ENCODE measurements at places on chromosomes 6 and 20.

GRCh38 chr6:13916230-13916944, 8.4 kb upstream of the RNF182 start:
- no peak for DNase-seq

DNA sequence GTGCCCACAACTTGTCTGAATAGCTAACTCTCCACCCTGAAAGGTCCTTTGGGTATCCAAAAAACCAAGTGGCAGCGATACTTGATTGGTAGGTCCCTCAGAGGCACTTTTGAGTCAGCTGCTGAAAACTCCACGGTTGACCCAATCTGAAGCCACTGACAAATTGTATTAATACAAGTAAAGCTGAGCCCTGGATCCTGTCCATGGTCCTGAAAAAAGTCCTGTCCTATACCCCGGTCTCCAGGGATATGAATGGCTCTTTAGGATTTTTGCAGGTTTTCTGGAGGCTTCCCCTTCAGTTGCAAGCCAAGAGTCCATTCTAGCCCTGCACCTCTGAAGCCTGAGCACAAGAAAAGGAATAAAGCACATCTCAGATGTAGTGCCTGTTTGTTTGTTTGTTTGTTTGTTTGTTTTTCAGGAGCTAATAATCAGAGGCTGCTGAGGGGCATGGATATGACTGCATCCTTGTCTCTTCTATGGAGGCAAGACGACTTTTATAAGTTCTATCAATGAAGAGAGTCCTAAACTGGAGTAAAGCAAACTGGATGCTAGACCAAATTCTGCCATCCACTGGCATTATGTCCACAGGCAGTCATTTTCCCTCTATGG, 1.7 kb upstream of the SLC12A5 start:
- DNase-seq = no peak

- no peak for DNase-seq
Observed at GRCh38 chr20:35146299-35146919, 727 bp downstream of the EDEM2 start.

DNA sequence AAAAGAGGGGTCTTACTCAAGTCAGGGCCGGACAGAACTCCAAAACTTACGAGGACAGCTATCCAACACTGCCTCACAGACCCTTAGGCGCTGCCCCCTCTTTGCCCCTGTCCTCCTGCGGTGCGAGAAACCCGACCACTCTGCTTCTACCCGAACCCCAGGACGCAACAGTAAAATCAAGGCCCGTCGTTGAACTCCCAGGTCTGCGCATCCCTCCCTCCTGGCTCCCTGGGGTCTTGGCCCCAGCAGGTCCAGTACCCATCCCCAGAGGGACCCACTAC, 6.4 kb downstream of the OLIG3 start:
- DNase-seq = no peak

Measured in femur (tissue), 1 donor.